NCI-H524 (cell line): ENCODE measurements at places on chromosomes 3 and 15.
A peak's percentile ranks its signal among the peaks of the same experiment; 100 is the strongest.

GRCh38 chr3:173003956-173004355, 137.1 kb downstream of the SPATA16 start:
- DNase-seq = no peak

- DNase-seq = no peak
Measured at GRCh38 chr15:46126581-46126980, 491.8 kb downstream of the SQOR start.

DNA sequence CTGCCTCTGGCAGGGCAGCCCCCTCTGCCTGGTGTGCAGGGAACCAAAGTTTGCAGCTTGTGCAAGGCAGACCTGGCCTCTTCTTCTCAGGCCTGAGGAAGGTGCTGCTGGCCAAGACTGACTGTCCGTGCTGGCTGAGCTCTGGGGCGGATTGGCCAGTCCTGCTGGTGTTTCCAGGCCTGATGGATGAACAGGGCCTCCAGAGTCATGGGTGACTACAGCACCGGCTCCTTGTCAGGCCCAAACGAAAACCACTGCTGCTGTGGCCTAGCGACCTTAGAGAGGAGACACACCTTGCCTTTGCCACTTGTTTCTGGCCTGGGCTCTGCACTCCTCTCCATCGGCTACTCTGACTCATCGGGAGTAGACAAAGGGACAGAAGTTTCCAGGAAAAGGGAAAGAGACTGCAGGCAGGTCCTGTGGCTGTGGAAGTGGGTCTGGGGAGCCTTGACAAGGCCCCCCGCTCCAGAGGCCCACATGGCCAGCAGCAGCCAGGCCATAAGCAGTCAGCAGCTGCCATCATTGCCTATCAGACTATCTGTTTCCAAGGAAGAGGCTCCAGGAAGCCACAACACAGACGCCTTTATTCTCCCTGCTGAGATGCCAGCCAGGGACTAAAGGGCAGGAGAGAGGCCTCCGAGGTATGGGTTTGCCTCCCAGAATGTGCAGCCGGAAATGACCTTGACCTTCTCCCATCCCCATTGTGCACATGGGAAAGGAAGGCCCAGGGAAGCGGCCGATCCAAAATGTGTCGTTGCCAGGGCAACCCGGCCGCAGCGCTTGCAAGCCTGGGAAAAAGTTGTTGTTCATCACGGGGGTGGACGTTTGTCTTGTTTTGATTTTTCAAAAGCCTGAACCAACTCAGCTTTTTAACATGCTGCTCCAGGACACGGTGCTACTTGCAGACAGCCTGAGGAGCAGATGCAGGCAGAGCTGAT, 160.5 kb downstream of the CHSY1 start:
- no peak for DNase-seq

DNA sequence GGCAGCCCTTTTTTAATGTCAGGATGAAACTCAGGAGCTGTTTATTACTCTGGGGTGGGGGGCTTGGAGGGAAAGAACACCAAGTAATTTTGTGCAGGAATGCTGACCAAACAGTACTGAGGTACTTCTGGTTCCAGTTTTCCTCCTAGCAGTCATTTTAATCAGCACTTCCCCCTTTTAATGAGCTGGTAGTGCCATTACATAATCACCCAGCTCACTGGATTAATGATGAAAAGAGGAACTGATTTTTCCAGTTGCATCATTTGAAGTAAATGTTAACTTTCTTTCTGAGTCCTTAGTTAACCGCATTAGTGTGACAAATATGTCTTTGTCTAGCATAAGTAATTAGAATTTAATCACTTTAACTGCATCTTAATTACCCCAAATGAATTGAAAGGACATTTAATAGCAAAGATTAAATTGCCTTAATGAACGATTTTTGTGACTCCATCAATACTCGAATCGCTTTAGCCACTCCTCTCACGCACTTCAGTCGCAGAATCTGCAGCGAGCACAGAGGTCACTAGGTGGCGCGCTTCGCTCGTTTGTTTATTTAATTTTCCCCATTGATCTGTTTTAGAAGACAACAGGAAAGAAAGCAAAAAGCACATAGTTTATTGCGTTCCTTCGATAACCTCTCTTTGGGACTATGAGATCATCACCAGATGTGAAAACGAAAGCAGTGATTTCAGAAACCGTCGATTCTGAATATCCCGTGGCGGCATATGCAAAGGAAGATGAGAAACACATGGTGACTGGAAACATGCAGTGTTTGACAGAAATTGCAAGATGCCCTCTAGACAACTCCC, 9.8 kb downstream of the ONECUT1 start:
- DNase-seq = peak; percentile 29

- DNase-seq = peak; percentile 87
Measured at GRCh38 chr15:61186905-61187741, 42.0 kb downstream of the RORA start.

DNA sequence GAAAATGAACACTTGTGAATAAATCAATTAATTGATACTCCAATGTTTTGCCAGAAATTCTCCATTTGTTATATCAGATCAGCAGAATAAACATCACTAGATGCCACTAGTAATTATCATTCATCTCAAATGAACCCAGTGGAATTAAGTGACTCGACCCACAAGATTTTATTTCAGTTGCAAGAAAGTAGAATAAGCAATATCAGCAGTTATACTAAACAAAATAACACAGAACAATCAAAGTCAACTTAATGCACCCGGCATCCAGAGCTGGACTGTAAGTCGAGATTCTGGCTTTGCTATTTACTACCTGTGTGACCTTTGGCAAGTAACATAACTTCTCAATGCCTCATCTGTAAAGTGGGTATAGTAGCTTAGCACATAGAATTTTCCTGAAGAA, 256.5 kb downstream of the MEIS2 start:
- DNase-seq = no peak

DNA sequence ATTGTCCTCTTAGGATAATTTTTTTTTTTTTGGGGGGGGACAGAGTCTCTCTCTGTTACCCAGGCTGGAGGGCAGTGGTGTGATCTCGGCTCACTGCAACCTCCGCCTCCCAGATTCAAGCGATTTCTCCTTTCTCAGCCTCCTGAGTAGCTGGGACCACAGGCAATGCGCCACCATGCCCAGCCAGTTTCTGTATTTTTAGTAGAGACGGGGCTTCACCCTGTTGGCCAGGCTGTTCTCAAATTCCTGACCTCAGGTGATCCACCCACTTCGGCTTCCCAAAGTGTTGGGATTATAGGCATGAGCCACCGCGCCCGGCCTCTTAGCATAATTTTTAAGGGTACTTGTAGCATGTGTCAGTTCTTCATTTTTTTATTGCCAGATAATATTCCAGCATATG, 122.6 kb downstream of the FNDC3B start:
- peak; percentile 78 for DNase-seq
